Brain (organoid and tissue), 16 donors: ENCODE measurements at places on chromosomes 3 and 15.
A peak's percentile ranks its signal among the peaks of the same experiment; 100 is the strongest.

GRCh38 chr15:52660192-52660591 lies 19.0 kb downstream of the ATOSA start:
- no peak for DNase-seq

DNA sequence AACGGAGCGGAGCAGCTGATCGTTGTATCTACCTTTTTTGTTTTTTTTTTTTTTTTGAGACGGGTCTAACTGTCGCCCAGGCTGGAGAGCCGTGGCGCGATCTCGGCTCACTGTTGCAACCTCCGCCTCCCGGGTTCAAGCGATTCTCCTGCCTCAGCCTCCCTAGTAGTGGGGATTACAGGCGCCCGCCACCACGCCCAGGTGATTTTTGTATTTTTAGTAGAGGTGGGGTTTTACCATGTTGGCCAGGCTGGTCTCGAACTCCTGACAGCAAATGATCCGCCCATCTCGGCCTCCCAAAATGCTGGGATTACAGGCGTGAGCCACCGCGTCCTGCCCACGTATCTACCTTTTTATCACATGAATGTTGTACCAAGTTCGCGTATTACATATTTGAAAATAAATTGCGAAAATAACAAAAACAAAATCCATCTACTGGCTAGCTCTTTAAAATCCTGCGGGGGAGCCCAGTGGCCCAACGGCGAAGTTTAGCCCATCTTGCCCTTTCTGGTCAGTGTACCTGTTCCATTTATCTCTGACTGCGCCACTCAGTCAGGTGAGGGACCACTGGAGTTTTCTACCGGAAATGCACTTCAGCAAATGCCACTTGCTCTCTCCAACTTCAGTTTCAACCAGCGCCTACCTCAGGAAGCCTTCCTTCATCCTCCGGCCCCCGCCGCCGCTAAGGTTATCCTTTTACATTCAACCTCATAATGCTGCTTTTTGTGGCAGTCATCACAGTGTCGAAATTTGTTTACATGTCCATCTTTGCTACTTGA lies 1.2 kb upstream of the EIF3J start:
- DNase-seq: no peak

DNA sequence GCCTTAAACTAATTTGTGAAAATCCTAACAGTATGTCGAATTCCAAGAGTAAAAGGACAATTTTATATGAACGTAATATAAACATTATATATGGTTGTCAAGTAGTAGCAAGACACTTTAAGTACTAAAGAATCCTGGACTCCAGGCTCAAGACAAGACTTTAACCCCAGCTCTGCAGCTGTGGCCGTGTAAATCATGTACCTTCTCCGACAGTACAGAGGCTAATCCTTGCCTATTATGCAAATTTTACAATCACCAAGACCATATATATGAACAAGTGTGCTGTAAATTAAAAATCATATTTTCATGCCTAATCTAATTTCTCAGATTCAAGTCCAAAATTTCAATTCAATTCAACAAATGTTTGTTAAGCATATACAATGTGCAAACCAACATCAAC lies 35.8 kb downstream of the RBM15B start:
- DNase-seq: no peak

GRCh38 chr3:157695586-157695985 lies 192.4 kb upstream of the VEPH1 start:
- no peak for DNase-seq

GRCh38 chr15:57031605-57032004 lies 113.2 kb downstream of the TCF12 start:
- peak; percentile 15 for DNase-seq

DNA sequence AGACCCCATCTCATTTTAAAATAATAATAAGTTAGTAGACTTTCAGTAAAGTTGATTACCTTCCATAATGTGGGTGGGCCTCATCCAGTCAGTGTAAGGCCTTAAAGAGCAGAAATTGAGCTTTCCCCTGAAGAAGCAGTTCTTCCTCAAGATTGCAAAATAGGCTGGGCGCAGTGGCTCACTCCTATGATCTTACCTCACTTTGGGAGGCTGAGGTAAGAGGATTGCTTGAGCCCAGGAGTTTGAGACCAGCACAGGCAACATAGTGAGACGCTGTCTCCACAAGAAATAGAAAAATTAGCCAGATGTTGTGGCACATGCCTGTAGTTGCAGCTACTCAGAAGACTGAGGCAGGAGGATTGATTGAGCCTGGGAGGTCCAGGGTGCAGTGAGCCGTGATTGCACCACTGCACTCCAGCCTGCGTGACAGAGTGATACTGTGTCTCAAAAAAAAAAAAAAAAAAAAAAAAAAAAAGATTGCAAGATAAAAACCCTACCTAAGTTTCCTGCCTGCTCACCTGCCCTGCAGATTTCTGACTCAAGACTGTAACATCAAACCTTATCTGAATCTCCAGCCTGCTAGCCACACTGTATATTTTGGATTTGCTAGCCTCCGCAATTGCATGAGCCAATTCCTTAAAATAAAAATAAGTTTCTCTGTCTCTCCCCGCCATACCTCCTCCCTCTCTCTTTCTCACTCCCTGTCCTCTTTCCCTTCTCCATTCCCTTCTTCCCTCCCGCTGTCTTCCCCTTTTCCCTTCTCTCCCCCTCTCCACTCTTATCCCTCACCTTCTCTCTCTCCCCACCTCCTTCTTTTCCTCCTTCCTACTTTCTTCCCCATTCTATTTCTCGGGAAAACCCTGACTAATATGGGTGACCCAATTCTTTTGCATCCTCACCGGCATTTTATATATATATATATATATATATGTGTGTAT lies 16.9 kb downstream of the KLHL18 start:
- no peak for DNase-seq

DNA sequence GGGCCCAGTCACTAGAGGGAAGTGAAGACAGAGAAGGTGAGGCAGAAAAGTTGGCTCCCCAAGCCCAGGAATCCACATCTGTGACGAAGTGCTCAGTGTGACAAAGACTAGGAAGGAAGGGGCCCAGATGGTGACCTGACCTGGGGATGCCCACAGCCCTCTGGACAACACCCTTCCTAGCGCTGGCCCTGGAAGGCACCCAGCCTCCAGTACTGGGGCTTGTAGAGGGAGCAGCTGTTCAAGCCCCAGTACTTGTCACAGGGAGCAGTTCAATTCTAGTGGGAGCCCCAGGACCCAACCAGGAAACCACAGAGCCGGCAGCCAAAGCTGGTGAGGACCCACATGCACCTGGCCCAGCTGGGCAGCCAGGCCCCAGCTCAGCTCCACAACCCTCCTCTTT lies 190.8 kb downstream of the XXYLT1 start:
- no peak for DNase-seq

DNA sequence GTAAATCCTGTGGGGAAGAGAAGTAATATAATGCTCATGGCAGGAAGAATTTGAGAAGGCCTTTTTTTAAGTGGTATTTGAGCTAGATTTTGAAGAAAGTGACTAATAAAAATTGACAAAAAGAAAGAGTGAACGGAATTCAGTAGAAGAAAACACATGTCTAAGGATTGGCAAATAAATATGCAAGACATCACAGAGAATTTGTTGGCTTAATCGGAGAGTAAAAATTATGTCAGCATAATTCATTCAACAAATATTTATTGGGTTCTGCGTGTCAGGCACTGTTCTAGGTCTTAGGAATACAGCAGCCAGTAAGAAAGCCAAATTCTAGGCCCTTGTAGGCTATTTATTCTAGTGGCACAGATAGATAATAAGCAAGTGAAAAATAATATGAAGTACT lies 33.6 kb upstream of the LEKR1 start:
- DNase-seq: no peak

DNA sequence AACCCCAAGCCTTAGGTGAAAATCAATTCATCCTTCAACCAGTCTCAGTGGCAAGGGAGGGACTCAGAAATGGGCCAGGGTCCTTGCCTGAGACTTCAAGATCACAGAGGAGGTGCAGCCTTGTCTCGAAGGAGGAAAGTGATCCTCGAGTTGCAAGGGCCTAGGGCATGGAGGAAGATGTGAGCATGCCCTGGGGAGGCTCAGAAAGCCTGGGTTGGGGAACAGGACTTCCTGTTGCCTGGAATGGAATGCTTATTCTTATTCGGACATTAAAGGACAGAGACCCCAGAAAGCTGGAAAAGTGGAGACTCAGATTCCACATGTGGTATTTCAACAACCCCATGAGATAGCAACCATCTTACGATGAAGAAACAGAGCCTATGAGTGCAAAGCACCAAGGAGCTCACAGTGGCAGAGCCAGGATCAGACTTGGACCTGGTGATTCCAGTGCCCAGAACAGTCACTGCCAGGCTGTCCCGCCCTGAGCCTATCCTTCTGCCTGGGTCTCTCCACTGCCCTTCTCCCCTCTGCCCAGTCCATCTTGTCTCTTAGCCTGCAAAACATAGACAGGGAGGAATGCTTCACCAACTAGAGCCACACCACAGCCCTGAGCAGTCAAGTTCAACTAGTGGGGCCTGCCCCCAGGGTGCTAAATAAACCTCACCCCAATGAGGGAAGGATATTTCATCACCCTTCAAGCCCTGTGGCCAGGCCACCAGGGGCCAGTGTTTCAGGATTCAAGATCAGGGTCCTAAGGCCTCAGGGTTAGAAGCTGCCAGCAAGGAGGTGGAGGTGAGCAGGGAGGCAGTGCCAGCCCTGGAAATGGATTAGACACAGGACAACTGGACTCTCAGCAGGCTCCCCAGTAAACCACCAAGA lies 21.9 kb downstream of the DAPK2 start:
- no peak for DNase-seq

GRCh38 chr3:49910409-49911123 lies 6.9 kb upstream of the MST1R start:
- peak; percentile 46 for DNase-seq

- peak; percentile 66 for DNase-seq
Measured at GRCh38 chr3:6287088-6287875, 573.6 kb upstream of the GRM7 start.

DNA sequence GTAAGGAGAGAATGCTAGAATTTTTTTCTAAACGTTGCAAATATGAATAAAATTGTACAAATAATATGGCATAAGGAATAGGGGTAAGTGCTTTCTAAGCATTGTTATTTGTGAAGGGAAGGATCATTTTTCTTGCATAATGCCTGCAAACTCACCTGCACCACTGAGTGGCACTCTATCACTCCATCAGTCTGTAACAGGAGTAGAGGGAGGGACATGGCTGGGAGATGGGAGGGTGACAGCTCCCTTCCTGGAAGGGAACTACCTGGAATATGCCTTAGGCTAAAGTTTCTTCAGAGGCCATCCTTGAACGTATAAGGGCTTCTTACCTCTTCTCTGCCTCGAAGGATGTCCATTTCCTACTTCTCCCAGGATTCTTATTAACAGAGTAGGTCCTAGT lies 3.0 kb downstream of the NAALADL2 start:
- no peak for DNase-seq

GRCh38 chr15:58980351-58980939 lies 7.0 kb upstream of the RNF111 start:
- peak; percentile 74 for DNase-seq

DNA sequence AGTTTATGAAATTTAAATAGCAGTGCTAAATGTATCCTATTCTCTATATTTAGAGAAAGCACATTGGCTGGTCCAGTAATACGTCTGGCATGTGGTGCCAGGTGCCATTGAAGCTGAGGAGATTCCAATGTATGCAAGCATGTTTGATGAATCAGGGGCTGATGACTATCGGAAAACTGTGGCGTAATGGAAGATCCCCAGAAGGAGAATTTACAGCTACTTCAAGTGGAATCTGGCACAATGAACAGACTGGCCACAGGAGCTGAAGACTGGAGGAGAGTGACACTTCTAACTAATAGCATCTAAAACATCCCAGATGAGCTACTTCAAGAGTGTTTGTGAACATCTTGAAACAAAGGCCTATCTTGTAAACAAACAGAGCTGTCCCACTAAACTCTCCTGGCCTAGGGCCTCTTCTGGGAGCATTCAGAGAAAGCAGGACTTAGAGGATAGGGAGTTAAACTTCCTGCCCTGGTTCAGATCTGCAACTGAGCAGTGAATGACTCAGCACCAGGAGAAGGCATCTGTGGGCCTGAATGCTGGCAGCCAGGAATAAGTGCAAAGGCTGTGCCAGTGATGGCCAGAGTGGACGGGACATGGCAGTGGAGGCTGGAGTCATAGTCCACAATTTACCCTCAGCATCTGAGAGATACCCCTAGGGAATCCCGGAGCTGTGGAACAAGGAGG lies 15.2 kb upstream of the ACTC1 start:
- no peak for DNase-seq

DNA sequence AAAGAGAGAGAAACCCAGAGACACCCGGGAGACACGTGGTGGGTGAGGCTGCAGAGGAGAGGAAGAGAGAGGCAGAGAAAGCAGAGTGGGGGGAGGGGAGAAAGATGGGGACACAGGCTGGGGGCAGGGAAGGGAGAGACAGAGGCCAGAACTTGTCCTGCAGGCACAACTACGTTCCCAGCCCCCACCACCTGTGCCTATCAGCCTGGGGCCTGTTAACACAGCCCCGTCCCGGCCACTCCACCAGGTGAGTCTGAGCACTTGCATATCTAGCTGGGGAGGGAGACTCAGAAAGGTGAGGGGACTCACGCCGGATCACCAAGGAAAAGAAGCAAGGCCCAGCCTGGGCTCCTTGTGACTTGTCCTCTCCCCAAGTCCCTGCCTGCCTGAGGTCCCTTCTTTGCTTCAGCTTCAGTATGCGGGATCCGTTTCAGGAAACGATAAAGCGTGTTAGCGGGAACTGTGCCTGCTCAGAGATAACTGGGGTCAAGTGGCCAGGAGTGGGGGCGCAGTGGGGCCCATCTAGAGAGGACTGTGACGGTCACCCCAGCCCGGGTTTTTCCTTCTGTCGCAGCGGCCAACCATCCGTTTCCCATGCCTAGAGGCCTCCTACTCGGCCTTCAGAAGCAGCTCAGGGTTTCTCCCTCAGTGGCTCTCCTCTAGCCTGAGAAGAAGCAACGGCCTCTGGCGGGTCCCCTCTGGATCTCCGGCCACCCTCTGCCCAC lies 10.3 kb downstream of the LINGO1 start:
- no peak for DNase-seq

- no peak for DNase-seq
Measured at GRCh38 chr15:96067677-96068076, 262.8 kb upstream of the NR2F2 start.

- no peak for DNase-seq
Measured at GRCh38 chr15:40310001-40310959, 2.5 kb upstream of the PLCB2 start.

GRCh38 chr15:100265641-100266035 lies 76.1 kb downstream of the ADAMTS17 start:
- no peak for DNase-seq

- peak; percentile 79 for DNase-seq
Measured at GRCh38 chr3:126472277-126473006, 3.2 kb downstream of the ZXDC start.

GRCh38 chr3:57709031-57709430 lies 16.2 kb upstream of the DENND6A start:
- DNase-seq: no peak

DNA sequence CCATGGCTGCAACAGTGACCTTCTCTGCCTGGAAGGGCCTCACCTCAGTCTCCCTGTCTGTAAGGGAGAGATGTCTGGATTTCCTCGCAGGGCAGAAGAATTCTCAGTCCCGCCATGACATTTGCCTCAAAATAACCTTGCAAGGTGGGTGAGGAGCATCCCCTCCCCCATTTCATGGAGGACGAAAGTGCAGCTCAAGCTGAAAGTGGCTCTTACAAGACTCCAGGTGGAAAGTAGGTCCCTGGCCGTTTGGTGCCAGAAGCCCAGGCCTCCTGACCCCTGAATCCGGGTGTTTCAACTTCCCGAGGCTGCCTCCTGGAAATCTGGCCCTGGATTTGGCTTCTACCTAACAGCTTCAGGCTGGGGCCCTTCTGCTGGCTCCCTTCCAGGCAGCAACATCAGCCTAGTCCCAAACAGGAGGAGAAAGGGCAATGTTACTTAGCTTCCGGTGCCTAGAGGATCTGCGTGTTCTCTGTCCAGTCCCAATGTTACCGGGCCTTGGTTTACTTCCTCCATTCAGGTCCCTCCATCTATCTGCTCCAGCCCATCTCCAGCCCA lies 769 bp upstream of the CSPG4 start:
- DNase-seq: no peak
